ENCODE measurements at places on chromosomes 11 and 22.

GRCh38 chr11:12017243-12017678 lies 8.8 kb upstream of the DKK3 start:
- DNase-seq = no peak

DNA sequence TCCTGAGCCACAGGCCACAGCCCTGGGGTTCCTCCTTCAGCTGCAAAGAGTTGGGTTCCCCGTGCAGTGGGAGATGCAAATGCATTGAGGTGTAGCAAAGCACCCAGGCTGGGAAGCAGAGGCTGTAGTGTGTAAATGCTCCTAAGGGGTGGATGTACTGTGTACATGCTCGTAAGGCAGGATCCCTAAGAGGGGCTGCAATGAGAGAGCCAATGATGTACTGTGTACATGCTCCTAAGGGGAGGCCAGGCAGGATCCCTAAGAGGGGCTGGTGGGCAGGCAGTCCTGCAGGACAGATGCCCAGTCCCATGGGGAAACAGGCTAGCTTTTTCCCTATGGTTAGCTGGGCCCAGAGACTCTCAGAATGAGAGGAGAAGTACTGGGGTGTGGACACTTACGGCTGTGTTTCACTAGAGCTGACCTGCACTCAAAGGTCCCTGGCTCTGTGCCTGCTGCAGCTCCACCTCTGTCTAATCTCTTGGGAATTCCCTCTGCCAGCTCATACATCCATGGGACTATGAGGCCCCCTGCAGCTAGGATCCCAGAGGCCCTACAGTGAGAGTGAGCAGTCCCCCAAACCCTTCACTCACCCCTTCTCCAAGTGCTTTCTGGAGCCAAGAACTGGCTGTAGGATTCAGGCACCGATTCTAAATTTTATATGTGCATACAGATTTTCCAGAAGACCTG lies 261.9 kb upstream of the LUZP2 start:
- DNase-seq = no peak

GRCh38 chr11:120601536-120601935 lies 90.0 kb downstream of the GRIK4 start:
- no peak for DNase-seq

- DNase-seq = no peak
Observed at GRCh38 chr11:114167355-114167754, 107.8 kb downstream of the ZBTB16 start.

DNA sequence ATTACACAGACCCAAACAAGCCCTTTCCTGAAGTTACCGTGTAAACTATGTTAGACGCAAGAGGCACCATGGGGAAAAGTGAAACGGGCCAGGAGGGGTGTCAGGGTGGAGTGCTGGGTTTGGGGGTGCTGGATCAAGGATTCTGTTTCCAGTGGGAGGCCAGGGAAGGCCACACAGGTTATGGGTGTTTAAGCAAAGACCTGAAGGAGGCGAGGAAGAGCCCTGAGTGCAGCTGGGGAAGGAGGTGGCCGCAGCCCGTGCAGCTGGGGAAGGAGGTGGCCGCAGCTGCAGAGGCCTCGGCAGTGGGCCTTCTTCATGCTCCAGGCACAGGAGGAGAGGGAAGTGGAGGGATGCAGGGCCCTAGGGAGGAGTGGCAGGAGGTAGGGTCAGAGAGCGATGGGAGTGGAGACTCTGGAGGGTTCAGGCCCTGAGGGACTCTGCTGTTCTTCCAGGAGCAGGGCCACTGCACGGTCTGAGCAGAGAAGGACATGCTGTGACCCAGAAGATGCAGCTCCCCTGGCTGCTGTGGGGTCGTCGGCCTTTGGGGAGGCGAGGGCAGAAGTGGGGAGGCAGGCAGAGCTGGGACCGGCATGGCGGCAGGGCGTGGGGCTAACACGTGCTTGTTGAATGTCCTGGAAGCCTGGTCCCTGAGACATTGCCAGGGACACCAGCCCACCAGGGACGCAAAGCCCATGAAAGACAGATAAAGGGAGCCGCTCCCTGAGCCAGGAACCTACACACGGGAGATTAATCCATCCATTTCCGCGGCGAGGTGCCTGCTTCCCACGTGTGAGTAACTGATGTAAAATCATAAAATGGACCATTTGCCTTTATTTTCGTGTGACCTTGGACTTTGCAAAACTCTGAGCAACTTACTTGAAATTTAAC lies 1049.1 kb downstream of the BRD1 start:
- no peak for DNase-seq

DNA sequence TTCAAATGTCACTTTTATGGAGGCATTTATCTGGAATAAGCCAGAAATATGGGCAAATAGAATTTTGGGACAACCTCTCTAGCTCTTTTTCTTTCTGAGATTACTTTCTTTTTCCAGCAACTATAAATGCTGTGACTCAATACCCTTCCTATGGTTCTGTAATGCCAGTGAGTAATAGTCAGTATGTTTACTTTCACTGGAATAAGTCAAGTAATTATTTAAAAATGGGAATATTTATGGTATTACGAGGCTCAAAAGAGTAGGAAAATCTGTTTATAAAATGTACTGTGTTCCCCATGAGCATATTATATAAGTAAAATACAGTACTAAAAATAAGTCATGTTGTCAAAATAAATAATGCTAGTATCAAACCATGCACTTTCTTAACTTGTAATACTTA lies 750.5 kb downstream of the LUZP2 start:
- no peak for DNase-seq

DNA sequence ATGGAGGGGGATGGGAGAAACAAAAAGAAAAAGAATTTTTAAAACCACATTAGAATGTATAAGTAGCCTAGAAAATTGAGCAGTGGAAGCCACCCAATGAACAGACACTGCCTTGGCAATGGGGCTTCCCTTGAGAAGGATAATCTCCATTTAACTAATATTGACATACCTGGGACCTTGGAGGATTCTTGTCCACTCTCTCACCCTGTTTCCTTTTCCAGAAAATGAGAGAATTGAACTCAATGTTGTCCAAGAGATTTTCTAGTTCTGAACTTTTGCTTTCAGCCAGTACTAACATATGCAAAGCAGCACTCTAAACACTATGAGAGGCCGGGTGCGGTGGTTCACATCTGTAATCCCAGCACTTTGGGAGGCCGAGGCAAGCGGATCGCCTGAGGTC lies 524 bp downstream of the MS4A8 start:
- DNase-seq = no peak

- no peak for DNase-seq
Observed at GRCh38 chr22:44604991-44605390, 97.0 kb upstream of the PRR5 start.

DNA sequence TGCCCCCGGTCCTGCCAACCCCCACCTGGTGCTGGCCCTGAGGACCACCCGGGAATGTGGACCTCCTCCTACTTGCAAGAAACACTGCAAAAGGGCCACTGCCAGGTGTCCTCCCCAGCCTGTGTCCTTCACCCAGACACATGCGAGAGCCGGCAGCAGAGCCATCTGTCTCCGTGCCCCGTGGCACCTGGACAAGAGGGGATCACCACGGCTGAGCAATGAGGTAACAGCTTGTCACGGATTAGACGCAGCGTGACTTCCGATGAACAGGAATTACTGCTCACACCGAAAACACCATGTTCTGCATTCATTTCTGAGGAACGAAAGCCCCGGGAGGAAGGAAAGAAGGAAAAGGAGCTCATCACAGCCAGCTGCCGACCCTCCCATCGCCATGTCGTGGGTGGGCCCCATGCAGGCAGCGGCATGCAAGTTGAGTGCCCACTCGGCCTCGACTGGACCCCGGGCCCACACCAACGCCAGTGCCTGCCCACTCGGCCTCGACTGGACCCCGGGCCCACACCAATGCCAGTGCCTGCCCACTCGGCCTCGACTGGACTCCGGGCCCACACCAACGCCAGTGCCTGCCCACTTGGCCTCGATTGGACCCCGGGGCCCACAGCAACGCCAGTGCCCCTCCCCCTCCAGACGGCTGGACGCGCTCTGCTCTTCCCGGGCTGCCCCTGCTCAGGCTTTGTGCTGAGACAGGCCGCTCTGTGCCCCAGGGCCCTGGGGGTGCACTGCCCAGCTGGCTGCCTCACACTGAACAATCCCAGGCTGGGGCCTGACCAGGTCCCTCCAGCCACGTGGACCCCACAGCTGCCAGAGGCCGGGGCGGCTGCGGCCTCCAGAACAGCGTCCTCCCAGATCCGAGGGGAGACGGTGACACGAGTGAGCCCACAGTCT lies 22.0 kb downstream of the CHID1 start:
- DNase-seq = no peak

DNA sequence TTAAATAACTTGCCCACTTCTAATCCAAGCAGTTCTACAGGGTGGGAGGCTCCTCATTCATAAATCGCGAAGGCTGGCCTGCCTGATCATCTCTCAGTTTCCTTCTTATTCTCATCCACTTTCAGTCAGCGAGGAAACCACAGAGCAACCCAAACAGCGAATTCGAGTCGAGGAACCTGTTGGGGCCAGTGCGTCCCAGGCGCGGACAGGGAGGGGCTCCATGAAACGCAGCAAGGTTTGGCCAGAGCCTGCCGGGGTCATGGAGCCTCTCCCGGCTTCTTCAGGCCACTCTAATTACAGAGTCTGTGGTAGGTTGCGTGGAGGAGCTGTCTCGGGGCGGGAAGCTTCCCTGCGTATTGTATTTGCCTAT lies 741 bp upstream of the NAV2 start:
- peak; percentile 50 for DNase-seq

DNA sequence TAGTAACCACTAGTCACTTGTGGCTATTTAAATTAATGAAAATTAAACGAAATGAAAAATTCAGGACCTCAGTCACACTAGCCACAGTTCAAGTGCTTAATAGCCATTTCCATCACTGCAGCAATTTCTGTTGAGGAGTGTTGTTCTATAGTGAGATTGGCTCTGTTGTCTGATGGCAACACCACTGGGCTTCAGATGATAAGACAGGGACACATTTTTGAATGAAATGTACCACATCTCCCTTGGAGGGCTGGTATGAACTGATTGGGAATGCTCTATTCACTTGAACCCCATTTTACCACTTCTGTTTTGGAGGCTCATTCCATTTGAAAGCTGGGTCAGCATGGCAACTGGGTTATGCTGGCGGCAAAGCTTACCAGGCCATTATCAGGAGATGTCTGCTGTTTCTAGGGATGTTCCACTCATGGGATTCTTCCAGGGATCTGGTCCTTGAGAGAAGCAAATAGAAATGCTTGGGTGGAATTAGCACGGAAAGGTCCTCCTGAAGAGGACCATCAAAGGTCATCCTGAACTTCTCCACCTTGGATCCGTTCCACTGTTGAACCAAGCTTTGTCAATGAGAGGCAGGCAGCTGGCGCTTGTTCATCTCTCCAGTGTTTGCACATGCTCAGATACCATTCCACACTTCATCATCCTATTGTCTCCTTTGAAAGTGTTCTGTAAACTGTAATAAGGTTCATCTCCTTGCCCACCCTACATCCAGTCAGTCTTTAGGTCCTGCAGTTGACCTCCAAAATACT lies 7.6 kb downstream of the AMOTL1 start:
- DNase-seq = peak; percentile 62
